Stimulated activated CD4-positive, alpha-beta T cell treated with anti-CD3 and anti-CD28 coated beads, Interleukin-2, amount 100 ng/mL, for 24 hours (primary cell): ENCODE measurements at places on chromosomes 13 and 19.

- no peak for DNase-seq
Observed at GRCh38 chr19:56269348-56269747, 3.2 kb upstream of the EDDM13 start.

- peak; percentile 19 for DNase-seq
Observed at GRCh38 chr19:39156326-39157230, 31.0 kb downstream of the PAK4 start.

DNA sequence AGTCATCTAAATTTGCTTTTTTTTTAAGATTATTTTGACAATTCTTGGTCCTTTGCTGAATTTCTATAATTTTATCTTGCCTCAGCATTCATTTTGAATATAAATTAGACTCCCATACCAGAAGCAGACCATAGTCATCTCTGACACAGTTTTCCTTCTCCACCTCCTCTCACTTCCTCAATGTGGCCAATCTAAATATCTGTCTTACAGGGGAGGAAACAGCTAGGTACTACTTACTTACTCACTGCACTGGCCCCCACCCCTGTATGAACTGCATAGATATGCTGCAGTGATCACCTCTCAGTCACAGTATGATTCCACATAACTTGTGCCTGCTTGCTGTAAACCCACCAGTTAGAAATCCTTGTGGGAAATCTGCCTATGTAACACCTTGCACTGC lies 665.6 kb downstream of the FGF9 start:
- no peak for DNase-seq

- DNase-seq = no peak
Observed at GRCh38 chr13:67489016-67489415, 258.9 kb upstream of the PCDH9 start.

DNA sequence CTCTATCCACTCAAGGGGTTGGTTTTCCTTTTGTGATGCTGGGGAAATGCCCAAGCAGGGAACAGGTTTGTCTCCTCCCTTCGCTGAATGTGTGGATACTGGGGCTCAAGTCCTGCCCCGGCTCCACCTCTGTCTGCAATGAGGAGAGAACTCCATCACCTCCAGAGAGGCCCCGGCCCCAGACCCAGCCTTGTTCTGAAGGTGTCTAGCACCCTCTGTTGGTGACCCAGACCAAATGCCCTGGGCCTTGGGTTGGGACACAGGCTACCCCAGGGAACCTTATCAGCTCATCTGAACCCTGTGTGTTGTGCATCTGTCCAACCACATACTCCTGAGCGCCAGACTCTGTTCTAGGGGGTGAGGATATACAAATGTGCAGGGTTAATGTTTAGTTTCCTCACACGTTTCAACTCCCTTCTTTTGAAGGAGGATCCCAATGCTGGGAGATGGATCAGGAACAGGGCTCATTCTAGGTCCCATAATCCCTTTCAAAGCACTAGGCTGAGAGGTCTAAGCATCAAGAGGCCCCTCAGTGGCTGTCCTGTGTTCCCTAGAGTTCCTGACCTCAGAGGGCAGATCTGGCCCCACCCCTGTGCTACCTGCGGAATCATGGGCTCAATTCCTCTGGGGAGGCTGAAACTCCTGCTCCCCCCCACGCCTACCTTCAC lies 112.5 kb upstream of the SLC7A1 start:
- DNase-seq = peak; percentile 49

GRCh38 chr13:57933606-57934005 lies 302.1 kb downstream of the PCDH17 start:
- DNase-seq = no peak

DNA sequence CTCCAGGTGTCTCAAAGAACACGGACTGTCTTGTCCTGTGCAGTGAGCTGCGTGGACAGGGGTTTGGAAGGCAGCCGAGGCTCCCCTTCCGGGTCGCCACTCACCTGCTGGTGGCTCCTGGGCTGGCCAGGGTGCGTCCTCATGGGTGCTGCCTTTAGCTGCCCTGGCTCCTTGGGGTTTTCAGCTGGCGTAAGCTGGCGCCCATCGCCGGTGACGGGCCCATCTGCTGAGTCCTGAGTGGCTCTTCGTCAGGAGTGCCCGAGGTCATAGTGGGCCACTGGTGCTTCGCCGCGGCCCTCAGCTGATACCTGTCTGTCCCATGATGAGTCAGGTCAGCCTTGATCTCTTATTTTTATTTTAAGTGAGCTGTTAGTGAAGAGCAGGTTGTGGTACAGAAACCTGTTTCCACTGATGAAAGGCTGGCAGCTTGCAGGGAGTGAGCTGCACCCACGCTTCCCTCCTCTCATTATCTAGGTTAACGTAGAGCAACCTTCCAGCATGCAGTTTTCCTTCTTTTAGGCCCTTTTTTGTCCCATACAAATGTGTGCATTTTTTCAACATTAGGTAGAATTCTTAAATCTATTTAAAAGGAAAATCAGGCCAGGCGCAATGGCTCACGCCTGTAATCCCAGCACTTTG lies 18.4 kb downstream of the EPN1 start:
- DNase-seq = no peak

GRCh38 chr13:39515224-39515714 lies 87.7 kb downstream of the LHFPL6 start:
- DNase-seq = no peak

- DNase-seq = no peak
Observed at GRCh38 chr19:47658431-47659348, 49.8 kb downstream of the BICRA start.
